Neuronal stem cell (in vitro differentiated cells): ENCODE measurements at places on chromosomes 3 and 15.

DNA sequence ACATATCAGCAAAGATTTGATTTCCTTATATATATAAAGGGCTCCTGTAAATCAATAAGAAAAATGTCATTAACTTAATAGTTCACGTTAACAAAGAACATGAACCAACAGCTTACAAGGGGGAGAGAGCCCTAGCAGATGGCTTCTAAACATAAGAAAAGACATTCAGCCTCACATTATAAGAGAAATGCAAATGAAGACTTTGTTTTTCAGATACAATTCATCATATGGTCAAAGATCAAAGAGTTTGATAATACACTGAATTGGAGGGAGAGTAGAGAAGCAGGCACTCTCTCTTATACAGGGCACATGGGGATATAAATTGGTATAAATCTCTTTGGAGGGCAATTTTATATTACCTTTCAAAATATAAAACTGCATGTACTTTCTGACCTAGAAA, 21.1 kb downstream of the RBP2 start:
- no peaks in the 10 kb centered on the region for H3K27me3 ChIP-seq
- no peak overlapping the region for H3K27ac ChIP-seq
- no peak for DNase-seq
- no peaks in the 10 kb centered on the region for H3K4me1 ChIP-seq
- H3K4me3 ChIP-seq: no peak overlapping the region
- H3K36me3 ChIP-seq: no peaks in the 10 kb centered on the region

DNA sequence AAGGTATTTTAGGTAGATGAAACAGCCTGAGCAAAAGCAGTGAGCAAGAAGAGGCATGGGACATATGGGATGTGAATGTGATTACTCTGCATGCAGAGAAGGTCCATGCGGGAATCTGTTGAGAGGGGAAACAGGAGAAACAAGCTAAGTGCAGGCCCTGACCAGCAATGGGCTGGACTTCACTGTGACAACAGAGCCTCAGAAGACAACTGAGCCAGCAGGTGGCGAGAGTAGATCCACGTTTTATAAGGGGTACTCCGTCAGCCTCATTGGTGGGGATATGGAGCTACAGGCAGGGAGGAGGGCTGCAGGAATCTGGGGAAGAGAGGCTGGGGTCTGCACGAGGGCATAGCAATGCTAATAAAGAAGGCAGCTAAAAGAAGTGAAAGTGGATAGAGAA, 405.9 kb upstream of the LMCD1 start:
- DNase-seq: no peak
- H3K4me1 ChIP-seq: no peaks in the 10 kb centered on the region
- no peak overlapping the region for H3K27ac ChIP-seq
- no peaks in the 10 kb centered on the region for H3K27me3 ChIP-seq
- H3K4me3 ChIP-seq: no peak overlapping the region

- no peaks in the 10 kb centered on the region for H3K36me3 ChIP-seq
- no peak overlapping the region for H3K4me3 ChIP-seq
- peaks cover 4% of the 10 kb centered on the region for H3K4me1 ChIP-seq
Observed at GRCh38 chr15:99455789-99456160, 110.0 kb upstream of the MEF2A start.

GRCh38 chr3:124701687-124702086, 28.6 kb upstream of the UMPS start:
- no peaks in the 10 kb centered on the region for H3K36me3 ChIP-seq
- peaks cover 19% of the 10 kb centered on the region for H3K4me1 ChIP-seq
- no peaks in the 10 kb centered on the region for H3K27me3 ChIP-seq
- no peak overlapping the region for H3K27ac ChIP-seq
- DNase-seq: no peak
